NCI-H1417 treated with DMSO at 0.1 percent for 48 hours (cell line): ENCODE measurements at places on chromosomes 7 and 10.

DNA sequence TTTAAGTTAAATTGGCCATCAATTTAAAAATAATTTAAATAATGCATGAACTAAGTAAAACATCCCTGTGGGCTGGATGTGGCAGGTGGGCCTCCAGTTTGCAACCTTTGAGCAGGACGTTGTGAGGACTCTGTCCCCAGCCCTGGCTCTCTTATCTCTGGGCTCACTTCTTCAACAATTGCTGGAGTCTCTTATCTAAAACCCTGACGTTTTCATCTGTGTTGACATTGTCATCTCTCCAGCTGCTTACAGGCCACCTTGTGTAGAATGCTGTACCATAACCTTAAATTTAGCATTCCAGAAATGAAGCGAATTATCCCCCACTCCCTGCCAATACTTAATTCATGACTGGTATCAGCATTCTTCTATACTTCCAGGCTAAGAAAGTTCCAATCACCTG, 3.2 kb upstream of the KIF5B start:
- no peak for DNase-seq

DNA sequence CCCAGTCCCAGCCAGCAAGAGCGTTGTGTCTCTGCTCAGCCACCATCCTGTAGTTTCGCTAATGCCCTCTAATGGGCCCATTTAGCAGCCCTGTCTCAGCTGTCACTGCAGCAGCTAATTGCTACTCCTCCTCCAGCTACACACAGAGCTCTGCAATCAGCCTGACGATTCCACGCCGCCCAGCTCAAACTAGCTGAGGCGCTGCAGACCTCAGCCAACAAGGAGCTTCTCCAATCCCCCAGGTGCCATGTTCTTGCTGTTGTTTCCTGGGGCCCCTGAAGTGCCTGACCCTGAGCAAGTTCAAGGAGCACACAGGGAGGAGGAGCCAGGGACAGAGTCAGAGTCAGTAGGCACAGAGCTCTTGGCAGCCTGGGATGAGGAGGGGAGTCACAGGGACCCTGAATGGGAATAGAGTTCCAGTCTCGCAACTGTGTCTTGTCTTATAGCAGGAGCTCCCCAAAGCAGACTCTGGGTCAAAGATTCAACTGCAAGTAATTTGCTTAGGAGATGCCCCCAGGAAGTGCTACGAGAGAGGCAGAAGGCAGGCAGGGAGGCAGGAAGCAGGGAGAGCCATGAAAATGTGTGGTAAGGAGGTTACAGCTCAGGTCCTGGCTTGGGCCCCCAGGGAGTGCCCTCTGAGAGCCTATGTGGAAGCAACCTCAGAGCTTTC, 135.8 kb upstream of the UNC5B start:
- peak; percentile 11 for DNase-seq

- no peak for DNase-seq
Observed at GRCh38 chr7:155231241-155231800, 66.4 kb upstream of the INSIG1 start.

- DNase-seq: no peak
Observed at GRCh38 chr10:60444494-60445064, 54.9 kb upstream of the ANK3 start.

- no peak for DNase-seq
Observed at GRCh38 chr7:108385834-108386422, 70.3 kb downstream of the NRCAM start.

DNA sequence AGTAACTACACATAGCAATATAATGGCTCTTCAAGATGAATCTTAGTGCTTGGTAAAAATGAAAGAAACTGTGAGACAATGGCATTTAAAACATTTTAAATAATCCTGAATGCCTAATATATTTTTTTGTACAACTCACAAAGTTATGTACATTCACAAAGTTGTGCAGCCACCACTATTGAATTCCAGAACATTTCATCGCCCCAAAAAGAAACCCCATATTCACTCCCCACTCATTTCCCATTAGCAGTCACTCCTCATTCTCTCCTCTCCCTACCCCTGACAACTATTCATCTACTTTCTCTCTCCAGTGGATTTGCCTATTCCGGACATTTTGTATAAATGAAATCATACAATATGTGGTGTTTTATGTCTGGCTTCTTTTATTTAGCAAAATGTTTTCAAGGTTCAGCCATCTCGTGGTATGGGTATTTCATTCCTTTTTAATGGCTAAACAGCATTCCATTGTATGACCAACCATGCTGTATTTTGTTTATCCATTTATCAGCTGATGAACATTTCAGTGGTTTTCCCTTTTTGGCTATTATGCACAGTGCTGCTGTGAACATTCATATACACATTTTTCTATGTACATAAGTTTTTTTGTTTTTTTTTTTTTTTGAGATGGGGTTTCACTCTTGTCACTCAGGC, 34.7 kb downstream of the ENTPD7 start:
- DNase-seq: no peak

GRCh38 chr10:28754930-28755718, 77.8 kb downstream of the BAMBI start:
- no peak for DNase-seq

DNA sequence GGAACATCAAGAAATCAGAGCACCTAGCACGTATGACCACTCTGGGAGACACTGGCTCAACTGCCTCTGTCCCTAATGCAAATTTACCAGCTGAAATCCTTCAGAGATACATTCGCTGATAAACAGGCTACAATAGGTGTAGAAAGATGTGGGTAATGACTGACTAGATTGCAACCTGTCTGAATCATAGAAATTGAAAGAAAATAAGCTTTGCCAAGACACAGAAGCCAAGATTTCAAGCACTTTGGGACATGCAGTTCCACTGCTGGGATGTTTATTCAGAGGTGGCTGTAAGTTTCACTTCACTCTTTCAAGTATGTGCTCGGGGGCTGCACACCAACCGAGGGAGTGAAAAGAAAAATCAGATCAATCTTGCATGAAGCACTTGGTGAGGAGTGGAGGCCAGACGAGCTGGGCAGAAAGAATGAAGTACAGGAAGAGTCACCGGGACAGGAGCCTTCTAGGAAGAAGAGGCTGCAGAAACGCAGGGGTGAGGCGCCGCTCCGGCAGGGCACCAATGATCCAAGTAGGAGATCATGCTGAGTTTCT, 276.7 kb downstream of the PARD3 start:
- no peak for DNase-seq

DNA sequence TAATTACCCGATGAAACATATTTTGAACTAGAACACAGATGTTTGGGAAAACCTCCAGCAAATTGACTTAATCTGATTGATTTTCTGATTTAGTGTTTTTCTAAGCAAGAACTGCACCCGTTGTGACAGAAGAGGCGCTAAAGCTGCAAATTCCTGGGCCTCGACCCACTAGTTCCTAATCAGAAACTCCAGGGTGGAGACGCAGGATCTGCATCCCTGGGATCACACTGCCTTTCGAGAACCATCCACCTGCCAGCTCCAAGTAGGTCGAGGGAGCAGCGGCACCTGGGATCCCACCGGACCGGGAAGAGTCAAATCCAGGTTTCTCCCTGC, 136.8 kb upstream of the CDCA7L start:
- no peak for DNase-seq

DNA sequence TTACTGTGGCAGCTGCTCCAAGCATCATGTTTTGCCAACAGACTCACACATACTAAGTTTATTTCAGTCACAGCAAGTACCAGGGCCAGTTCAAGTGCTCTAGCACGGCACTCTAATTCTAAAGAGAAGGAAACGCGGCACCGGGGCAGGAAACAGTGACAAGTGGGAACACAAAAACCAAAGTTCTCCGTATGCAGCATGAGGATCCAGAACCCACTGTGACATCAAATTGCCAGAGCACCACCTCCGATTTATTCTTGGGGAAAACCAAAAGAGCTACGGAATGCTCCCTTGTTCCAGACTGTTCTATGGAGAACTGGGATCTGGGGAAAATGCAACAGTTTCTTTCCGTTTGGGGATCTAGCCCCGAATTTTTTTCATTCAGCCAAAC, 448 bp upstream of the PTER start:
- no peak for DNase-seq

GRCh38 chr7:102220960-102221800, 65.5 kb upstream of the SH2B2 start:
- no peak for DNase-seq

DNA sequence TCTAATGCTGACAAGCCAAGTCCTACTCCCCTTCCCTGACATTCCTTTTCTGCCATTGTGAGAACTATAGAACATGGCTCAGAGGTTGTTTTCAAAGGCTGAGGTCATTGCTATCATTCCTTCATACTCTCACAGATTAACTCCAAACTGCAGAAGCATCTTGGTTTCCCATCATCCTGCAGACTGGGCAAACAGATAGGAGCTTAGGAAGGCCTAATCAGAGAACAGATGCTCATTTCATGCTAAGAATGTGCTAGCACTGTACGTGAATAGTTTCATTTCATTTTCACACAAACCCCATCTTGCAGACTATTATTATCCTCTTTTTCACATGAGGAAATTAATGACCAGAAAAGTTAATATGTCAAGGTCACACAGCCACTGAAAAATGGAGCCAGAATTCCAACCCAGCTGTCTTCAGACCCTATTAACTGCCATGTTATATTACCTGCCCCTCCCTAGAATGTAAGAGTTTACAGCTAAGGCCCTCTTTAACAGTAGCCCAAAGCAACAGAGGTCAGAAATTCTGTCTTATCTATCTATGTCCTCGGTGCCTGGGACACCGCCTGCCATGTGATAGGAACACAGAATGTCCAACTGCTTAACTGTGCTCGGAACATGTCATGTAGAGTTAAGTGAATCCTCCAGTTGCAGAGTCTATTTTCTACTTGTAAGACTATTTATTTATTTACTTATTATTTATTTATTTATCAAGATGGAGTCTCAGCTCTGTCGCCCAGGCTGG, 2.9 kb upstream of the LCOR start:
- no peak for DNase-seq

- no peak for DNase-seq
Observed at GRCh38 chr10:125206623-125207022, 46.3 kb upstream of the CTBP2 start.

- no peak for DNase-seq
Observed at GRCh38 chr7:45031829-45032228, 31.8 kb downstream of the CCM2 start.

DNA sequence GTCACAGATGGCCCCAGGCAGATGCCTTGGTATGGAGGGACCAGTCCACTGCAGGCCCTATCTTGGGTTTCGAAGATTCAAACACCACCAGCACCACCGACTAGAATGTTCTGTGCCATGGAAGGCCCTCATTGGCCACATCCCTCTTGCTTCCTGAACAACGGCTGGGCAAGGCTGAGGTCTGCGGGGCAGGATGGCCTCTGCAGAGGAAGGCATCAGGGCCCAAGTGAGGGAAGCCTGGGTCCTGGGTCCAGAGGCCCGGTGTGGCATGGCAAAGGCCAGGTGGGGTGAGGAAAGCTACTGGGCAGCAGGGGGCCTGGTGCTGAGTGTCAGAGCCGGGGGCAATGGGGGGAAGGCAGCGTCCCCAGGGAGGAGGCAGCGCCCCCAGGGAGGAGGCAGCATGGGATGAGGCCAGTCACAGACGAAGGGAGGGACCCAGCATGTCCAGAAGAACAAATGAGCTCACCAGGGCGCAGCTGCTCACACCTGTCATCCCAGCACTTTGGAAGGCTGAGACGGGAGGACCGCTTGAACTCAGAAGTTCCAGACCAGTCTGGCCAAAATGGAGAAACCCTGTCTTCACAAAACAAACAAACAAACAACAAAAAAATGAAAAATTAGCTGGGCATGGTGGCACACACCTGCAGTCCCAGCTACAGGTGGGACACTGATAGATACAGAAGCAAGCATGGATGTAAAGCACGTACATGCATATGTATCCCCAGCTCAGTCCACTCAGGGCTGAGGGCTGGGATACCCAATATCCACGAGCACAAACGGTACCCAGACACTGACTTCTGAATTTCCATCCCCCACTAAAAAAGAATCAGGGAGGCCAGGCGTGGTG, 64.4 kb downstream of the PROSER2 start:
- no peak for DNase-seq

- no peak for DNase-seq
Observed at GRCh38 chr10:71554671-71555070, 158.0 kb downstream of the CDH23 start.

- DNase-seq: no peak
Observed at GRCh38 chr7:24703296-24703695, 54.0 kb downstream of the GSDME start.

GRCh38 chr10:77679217-77679616, 41.6 kb upstream of the KCNMA1 start:
- no peak for DNase-seq

DNA sequence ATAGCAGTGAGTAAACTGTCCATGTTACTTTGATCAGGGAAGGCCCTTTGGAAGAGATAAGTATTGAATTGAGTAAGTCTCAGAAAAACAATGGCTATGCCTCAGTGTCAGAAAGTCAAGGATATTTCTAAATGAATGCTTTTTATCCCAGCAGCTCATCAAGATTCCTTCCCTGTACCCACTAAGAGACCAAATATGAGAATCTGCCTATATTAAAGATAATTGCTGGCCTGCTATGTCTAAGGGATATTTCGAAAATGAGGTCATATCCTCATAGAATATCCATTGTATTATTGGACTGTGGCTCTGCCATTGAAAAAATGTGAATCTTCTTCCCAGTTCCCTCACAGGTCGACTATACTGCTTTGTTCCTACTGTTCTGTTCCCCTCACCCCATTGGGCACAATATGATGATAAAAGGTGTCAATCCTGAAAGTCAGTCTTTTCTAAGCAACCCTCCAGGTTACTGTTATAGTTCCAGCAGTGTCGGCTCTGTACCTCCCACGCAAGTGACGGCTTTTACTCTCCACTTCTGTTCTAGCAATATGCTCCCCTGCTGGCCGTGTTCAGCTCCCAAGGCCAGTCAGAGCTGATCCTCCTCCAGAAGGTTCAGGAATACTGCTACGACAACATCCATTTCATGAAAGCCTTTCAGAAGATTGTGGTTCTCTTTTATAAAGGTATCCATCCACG, 51.7 kb downstream of the BZW2 start:
- DNase-seq: no peak

DNA sequence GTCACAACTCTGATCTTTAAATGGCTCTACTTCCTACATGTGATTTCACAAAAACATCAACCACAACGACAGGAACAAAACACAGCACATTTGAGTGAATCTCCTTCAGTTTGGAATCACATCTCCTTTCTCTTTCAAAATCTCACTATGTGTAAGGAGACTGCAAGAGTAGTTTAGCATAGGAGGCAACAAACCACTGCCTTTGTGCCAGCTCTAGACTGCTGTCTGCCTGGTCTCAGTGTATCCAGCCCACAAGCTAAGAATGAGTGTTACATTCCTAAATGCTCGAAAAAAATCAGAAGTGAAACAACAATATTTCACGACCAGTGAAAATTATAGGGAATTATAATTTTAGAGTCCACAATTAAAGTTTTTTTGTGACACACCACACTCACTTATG, 217.0 kb upstream of the STEAP4 start:
- DNase-seq: no peak

GRCh38 chr10:4004144-4004543, 219.1 kb upstream of the KLF6 start:
- DNase-seq: no peak

GRCh38 chr7:27240015-27240731, 2.4 kb upstream of the EVX1 start:
- DNase-seq: no peak

DNA sequence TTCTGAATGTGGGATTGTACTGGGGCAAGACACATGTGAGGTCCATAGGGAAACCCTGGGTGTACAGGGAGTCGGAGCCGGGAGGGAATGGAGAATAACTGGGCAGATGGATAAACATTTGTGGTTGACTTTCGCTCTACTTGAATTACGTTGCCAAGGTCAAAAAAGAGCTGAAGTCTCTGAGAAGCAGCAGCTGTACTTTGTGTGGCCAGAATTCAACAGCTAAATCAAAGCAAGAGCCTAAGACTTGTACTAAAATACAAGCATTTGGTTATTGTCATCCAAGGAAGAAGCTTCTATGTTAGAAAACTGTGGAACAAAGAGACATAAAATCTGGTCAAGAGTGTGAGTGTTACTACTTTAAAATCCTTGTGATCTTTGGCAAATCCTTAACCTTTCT, 457.2 kb downstream of the ARL4A start:
- DNase-seq: no peak
